KBM-7 (cell line): ENCODE measurements at places on chromosomes 16 and 17.

DNA sequence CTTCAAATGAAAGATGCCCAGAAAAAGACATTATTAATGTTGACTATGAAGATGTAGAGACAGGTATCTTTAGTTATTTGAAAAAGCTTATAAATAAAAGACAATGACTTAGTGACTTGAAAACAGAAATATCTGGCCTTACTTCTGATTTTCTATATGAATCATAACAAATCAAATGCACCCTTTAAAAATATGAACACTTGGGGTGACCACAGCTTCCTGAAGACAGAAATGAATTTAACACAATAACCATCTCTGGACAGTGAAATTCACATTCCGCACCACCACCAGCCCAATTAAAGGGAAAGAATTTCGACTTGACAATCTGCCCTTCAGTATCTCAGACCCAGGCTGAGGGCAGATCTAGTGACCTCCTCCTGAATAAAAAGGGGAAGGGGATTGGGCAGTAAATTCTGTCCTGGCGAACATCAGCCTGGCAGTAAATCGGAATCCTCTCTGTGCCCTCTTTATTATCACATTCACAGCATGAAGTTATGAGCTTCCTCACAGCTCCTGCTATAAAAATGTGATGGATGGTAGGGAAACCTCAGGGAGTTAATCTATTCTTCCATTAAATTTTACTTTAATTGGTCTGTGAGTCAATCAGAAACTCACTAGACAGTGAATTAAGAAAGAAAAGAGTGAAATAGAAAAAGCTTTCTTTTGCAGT is 131.5 kb downstream of the SNX11 start:
- DNase-seq: no peak

DNA sequence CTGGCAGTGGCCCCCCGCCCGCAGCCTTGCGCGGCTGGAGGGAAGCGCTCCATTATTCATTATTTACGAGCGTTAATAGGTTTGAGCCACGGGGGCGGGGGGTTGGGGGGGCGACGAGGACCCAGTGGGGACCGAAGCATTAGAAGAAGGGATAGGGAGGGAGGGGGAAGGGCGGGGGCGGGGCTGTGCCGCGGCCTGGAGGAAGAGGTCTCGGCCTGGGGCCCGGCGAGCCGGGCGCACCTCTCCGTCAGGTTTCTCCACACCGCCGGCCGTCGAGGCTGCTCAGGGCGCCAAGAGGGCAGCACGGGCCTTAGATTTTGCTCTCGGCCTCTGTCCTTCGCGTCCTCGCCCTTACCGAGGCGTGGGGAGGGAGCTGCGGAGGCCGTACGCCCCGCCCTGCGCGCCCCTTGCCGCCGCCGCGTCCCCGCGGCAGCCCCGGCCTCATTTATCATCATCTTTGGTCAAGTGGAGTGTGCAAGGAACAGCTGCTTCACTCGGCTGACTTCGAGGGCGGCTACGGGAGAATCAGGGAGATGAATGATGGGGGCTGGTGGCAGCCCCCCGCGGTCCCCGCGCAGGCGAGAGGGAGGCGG is 54.2 kb downstream of the SREBF1 start:
- peak; percentile 28 for DNase-seq

DNA sequence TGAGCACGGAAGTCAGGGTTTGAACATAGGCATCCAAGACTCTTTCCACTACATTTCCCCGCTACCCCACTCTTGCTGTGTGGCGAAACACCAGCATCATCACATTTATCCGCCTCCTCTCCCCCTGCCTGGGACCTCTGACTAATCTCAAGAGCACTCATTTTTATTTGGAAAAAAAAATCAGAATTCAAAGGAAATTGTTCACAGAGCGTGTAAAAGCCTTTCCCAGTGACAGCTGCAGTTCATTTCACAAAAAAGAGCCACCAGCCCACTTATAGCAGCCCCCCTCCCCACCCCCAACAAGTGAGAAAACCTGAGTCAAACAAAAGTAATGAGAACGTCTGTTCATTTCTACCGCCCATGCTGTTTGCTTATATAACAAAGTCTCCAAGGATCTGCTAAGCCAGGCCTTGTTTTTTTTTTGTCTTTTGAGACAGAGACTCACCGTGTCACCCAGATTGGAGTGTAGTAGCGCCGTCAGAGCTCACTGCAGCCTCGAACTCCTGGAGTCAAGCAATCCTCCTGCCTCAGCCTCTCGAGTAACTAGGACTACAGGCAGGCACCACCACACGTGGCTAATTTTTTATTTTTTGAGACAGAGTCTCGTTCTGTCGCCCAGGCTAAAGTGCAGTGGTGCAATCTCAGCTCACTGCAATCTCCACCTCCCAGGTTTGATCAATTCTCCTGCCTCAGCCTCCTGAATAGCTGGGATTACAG is 48.3 kb upstream of the HAPSTR1 start:
- no peak for DNase-seq

GRCh38 chr17:20929334-20929733 is 113.5 kb downstream of the USP22 start:
- no peak for DNase-seq

- no peak for DNase-seq
Measured at GRCh38 chr16:84271866-84272265, 22.8 kb upstream of the WFDC1 start.

DNA sequence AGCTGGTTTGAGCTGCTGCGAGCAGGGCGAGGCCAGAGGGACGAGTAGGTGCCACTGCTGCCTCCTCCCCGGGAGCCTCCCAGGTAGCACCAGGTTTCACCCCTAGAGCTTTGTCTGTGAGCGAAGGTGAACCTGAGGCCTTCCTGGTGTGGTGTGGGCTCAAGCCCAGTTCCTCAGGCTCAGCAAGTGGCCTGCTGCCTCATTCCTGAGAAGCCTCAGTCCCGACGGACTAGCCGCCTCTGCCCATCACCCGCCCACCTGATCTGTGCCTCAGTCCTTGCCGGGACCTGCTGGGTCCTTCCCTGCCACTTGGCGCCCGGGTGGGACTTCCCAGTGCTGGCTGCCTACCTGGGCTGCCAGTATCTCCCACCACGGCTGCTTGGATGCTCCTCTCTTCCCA is 1.7 kb downstream of the NLRC3 start:
- DNase-seq: no peak

DNA sequence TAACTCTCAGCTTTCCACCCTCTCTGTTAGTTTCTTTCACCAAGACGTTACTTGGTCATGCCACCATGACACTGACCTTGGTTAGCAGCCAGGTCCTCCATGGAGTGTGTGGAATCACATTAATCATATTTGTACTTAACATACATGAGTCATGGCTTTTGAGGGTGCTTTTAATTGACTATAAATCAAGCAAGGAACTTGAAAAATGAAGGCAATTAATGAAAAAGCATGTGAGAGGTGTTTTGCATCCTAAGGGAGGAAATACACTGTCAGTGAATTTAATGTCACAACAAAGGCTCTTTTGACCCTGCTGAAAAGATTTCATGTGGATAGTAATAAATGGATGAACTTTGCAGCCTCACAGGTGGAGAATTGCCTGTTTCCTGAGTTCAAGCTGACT is 240.7 kb downstream of the CDH13 start:
- DNase-seq: no peak

- no peak for DNase-seq
Measured at GRCh38 chr16:85746460-85747215, 4.3 kb downstream of the C16orf74 start.

DNA sequence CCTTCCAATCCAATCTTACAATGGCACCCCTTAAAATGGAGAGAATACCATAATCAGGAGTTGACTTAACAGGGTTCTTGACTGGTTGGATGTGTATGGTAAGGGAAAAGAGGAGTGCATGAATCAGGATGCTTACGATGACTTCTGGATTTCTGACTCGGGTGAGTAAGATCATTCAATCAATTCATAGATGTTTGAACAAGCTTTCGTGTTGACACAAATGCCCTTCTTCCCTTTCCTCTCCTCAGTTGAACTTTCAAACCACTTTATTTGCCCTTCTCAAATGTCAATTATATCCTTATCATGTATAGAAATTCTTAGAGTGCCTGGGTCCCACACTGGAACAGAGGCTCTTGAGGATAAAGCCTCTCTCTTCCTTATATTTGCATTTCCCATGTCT is 25.9 kb downstream of the ABCC12 start:
- DNase-seq: no peak

DNA sequence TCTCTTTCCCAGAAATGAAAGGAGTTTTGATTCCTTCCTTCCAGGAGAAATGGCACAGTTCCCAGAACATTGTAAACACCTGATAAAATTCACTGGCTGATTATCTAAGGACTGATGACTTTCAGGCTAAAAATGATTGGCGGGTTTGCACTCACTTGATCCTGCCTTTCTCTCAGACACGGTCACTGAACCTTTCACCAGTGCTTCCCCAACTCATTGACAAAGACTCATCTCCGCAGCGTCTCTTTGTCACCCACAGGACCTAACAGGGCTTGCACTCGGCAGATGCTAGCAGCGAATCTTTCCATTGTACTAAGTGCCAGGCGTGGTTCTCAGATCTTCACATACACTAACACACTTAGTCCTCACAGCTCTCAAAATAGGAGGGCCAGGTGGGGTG is 7.3 kb upstream of the DHRS7C start:
- no peak for DNase-seq

DNA sequence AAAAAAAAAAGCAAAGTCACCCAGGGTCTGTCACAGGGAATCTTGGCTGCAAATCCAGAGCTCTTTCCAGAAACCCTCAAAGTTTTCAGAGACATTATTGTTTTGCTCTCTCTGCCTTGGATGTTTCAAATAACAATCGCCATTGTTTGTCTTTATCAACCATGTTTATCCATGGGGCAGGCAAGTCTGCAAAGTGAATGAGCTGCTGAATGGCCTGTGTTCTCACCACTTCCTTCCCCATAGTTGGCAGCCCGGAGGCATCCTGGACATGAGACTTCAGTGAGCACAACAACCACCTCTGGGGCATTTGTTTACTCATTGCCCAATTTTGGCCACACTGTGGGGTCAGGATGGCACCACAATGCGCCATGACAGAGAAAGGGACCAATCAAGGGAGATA is 53.1 kb upstream of the USP7 start:
- DNase-seq: no peak

DNA sequence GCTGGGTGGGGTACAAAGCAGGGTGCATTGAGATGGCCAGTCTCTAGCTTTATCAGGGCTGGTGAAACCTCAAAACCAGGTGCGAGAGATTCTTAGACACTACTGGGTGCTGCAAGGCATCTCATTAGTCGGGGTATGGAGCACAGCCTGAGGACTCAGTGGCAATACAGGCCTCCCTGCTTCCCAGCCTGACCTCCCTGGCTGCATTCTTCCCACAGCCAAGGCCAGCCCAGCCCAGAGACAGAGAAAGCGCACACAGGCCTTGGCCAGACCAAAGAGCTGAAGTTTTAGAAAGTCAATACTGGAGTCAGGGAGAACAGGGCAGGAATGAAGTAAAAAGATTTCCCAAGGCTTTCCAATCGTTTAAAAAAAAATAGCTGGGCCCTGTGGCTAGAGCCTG is 12.5 kb downstream of the HNF1B start:
- DNase-seq: no peak

DNA sequence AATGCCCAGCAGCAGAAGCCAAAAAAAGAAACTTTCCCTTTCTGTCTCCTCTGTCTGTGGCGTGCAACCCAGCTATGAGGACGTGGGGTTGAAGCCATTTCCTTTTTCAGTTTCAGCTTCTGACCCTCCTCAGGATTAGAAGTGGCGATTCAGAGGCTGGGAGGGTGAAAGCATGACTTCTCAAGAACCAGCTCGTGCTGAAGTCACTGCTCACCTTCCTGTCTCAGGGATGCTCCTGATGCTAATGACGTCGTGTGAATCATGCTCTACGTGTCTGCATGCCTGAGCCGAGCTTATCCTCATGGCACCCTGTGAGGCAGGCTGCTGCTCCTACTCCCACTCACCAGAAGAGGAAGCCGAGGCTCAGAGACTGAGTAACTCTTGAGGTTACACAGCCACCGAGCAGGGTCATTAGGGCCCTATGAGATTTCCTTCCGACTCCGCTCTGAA is 5.7 kb upstream of the LPO start:
- peak; percentile 90 for DNase-seq

DNA sequence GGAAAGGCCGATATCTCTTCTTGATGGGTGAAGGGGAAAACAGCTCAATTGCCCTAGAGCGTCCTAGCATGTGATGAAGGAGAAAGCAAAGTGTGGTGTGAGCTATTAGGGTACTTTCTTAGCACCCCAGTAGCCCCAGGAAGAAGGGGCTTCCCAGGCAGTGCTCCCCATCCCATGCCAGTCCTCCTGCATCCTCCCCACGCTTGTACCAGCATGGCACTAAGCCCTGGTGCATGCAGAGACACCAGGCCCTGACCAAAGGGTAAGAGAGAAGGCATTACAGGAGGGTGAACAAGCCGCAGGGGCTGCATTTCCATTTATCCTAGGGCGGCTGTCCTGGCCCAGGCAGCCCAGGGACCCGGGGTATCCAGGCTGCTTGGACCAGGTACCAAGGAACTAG is 3.1 kb downstream of the CYB561 start:
- DNase-seq: no peak

DNA sequence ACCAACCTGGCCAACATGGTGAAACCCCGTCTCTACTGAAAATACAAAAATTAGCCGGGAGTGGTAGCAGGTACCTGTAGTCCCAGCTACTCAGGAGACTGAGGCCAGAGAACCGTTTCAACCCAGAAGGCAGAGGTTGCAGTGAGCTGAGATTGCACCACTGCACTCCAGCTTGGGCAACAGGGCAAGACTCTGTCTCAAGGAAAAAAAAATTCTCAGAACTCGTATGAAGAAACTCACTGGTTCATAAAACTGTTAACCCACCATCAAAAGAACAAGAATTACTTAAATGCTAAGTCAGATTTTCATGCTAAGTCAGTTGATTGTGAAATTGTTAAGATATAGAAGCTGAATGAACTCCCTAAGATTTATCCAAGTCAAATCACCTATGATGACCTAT is 31.3 kb downstream of the SLC39A11 start:
- DNase-seq: no peak

GRCh38 chr16:53597776-53598175 is 94.8 kb upstream of the AKTIP start:
- peak; percentile 35 for DNase-seq

DNA sequence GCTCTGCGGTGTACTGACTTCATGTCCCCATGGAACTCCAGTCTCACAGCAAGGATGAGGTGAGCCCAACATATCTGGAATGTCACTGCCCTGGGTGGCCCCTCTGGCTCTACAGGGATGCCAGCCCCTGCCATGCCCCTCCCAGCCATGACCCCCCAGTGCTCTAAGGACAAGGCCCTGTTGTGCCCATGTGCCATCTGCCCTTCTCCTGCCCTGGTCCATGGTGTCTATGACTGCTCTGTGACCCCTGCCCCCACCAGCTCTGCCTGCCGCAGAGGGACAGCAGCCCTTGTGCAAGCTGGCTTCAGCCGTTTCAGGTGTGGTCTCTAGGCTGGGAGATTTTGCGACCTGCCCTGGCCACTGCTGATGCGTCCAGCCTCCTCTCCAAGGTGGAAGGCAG is 40.3 kb downstream of the TK2 start:
- DNase-seq: no peak
